ENCODE measurements at places on chromosomes 5 and 9.
A peak's percentile ranks its signal among the peaks of the same experiment; 100 is the strongest.

DNA sequence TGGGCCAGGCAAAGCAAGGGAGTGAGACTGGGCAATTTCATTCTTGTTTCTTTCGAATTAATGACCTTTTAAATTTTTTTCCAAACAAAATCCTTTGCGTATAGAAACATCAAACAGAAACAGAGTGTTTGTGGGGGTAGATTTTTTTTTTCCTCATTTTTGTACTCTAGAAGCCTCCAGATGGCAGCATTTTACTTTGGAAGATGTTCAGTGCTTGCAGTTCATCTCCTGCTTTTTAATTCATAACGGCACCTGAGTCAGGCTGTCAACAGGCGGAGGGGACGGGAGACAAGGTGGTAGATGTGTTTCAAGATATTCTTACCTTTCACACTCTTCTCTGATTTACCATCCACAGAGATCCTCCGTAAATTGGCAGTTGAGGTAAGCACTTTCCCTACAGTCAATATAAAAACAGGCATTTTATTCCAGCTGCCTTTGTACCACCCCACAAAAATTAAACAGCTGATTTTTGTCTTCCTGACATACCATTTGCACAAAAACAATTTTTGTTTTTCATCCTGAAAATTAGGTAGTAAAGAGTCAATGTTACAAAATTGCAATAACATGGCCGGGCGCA is 99.5 kb upstream of the FBXL17 start:
- no peak for DNase-seq

- peak; percentile 78 for DNase-seq
Measured at GRCh38 chr9:71769175-71770161, 1.2 kb upstream of the CEMIP2 start.

DNA sequence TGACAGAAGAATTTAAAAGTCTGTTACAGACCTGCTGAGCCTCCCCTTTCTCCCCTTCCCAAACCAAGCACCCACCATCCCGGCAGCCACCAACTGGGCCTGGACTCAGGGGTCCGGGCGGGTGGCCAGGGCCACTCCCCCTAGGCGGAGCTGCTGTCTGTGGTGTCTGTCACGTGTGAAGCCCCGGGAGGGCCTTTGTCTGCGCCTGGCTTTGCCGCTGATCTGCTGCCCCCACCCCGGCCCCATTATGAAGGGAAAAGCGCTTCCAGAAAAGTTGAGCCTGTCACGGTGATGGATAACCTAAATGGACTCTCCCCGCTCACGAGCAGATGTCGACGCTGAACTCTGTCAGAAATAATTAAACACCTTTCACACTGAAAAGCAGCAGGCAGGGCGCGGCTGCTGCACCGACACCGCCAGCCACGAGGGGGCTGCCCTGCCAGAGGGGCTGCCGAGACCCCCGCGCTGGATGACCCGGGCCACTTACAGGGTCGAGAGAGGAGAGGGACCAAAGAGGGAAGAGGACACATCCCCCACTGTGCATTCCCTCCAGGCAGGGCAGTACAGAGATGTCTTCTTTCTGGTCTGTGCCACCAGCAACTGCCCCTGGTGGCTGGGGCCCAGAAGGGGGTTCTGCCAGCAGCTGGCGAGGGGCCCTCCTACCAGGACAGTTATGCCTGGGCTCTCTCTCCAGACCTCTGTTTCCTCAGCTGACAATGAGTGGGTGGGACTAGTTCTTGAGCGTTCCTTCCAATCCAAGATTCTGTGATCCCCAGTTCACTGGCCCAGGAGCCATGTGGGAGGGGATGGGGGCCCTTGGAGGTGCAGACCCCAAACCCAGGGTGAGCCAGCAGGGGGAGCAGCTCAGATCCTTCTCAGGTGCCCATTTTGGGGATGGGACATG is 36.0 kb upstream of the BARHL1 start:
- peak; percentile 65 for DNase-seq

DNA sequence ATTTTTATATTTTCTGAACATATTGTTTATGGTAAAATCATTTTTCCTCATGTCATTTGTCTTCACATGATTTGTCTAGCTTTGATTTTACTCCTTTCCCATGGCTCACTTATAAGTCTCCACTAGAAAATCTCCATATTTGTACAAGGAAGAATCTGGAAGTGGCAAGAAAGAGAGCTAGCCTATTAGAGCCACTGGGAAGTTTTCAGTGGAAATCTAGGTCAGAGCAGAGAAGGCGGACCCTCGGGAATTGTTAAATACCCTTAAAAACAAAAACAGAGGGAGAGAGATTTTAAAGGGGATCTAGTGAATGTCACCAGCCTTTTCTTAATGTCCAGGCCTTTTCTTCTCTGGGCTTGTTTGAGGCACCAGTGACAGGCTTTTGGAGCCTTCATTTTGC is 56.6 kb downstream of the GRAMD2B start:
- DNase-seq, result no peak

DNA sequence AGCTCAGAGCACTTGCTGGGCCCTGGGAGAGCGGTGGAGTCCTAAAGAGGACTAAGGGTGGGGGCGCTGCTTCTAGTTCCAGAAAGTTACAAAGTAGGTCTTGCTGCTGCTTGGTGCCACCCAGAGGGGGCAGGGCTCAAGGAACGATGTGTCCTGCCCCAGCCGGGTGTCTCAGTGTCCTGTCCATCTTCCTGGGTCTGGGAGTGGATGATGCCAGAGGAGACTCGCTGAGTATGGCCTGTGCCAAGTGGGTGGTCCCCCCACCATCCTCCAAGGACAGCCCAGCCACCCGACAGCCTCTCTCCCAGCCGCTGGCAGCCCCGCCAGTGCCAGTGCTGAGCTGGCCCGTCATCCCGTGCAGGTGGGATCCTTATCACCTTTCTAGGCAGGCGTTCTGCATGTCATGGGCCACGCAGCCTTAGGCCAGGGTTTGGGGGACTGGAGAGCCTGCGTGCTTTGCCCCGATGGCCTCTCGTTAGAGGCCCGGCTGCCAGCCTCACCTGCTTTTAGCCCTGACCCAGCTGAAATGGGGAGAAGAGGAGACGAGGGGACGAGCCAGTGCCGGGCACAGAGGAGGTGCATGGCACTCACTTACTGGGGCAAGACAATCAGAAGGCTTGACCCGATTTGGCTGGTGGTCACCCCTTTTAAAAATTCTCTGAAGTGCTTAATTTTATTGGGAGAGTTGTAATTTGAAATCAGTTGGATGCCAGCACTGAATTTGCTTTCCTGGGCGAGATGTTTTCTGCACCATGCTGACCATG is 5.6 kb downstream of the WNK2 start:
- no peak for DNase-seq

GRCh38 chr9:121944711-121945191 is 148.4 kb downstream of the TTLL11 start:
- DNase-seq, result no peak

DNA sequence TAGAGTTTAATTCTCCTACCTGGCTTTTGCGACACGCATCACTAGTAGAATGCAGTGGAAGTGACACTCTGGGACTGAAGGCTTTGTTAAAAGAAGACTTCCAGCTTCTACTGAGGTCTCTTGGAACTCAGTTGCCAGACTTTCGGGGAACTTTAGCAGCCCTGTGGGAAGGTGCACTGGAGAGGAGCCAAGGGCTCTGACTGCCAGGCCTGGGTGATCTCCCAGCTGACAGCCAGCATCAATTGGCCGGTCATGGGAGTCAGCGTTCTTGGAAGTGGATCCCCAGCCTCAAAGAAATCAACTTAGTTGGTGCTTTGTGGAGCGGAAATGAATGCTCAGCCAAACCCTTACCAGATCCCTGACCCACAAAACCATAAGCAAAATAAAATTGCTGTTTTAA is 87.1 kb downstream of the OSTF1 start:
- no peak for DNase-seq

GRCh38 chr5:135743705-135744411 is 90.6 kb upstream of the SLC25A48 start:
- no peak for DNase-seq

DNA sequence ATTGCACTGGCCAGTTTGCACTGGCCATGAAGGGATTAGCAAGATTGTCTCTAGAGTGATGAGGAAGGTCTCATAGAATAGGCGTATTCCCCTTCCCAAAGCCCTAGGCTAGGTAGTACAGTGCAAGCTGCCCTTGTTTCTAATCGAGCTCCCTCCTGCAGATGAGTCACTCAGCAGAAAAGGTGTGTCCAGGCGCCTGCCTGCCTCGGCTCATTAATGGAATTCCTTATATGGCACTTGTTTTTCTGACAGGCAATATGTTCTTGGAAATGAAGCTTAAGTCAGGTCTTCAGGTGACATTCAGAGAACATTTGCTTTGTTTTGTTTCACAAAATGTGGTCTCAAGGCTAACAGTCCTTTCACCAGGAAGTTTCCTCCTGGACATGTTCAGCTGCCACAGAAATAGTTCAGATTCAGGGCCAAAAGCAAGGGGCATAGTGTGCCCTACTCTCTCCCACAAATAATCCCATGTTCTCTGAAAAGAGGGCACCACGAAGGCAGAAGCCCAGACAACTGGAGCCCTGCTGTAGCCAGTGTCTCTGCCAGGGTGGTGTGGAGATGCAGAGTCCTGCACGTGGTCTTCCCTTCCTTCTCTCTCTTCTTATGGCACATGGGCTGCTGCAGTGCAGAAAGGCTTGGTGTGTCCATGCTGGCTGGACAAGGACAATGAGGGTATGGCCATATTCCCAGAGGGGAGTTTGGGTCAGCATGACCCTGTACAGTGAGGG is 281.1 kb upstream of the MAP3K1 start:
- DNase-seq, result no peak

Measured in left hindlimb (tissue), 1 donor.